ENCODE measurements at places on chromosomes 12 and 14. TPM values are rescaled to one million over a fixed set of nuclear protein-coding genes. Genes with fewer than 3 reads are reported as not detected.

CMA1 gene
- 0.42 TPM for total RNA-seq

STAB2 gene
- total RNA-seq: 0.18 TPM

RAD9B gene
- total RNA-seq: 2.6 TPM

ACRBP gene
- total RNA-seq: 0.88 TPM

REM2 gene
- total RNA-seq: 0.12 TPM

DNA sequence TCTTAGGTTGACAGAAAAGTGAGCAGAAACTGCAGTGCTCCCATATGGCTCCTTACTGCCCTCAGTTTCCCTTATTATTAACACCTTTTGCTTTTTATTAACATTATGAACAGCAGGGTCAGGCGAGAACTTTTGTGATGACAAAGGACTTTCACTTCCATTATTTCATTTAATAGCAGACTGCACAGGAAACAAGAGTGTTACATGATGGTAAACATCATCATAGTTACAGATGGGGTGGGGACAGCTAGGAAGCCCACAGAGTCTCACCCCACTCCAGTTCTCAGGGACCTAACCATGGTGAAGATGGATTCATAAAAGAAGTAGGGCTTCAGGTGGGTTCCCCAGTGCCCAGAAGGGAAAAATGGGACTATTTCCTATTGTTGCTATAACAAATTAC, 110.1 kb upstream of the PELI2 start:
- DNase-seq: no peak

DNA sequence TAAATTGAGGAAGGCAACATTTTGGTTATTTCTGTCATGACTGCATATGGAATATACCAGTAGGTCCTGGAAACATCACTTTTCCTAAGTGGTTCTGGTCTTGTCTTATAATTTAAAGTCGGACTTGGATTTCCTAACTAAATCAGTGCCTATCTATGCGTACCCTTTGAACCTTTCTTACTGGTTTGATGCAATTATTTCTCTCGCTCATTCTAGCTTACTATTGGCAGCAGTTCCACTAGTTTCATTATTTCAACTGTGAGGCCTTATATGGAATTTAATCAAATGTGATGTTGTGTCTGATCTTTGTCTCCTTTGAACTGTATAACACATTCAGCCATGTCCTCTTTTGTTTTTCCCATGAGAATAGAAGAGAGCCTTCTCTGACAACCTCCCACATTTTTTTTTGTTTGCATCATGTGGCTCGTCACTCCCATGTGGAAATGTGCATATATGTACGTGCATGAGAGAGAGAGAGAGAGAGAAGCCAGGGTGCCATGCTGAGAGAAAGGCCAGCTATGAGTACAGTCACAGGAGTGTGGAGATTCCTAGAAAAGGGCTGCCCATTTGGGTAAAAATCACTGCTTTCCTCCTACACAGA, 48.0 kb downstream of the AKAP6 start:
- no peak for DNase-seq

- DNase-seq: no peak
These were observed 285.7 kb downstream of the RMST start for GRCh38 chr12:97748298-97748697.

GRCh38 chr12:106758349-106759110, 16.0 kb upstream of the RIC8B start:
- no peak for DNase-seq

- DNase-seq: no peak
These were observed 32.9 kb upstream of the CHST11 start for GRCh38 chr12:104423809-104424208.

GRCh38 chr12:24139035-24139434, 189.6 kb upstream of the SOX5 start:
- no peak for DNase-seq
